ENCODE measurements at places on chromosomes 13 and 19. TPM values are rescaled to one million over a fixed set of nuclear protein-coding genes. Genes with fewer than 3 reads are reported as not detected.

Gene ICAM5
- 0.24 TPM for polyA plus RNA-seq

Gene NDUFA7
- polyA plus RNA-seq, result 38.0 TPM

- no peak for DNase-seq
Measured at GRCh38 chr13:85603735-85604134, 195.5 kb downstream of the SLITRK6 start.

DNA sequence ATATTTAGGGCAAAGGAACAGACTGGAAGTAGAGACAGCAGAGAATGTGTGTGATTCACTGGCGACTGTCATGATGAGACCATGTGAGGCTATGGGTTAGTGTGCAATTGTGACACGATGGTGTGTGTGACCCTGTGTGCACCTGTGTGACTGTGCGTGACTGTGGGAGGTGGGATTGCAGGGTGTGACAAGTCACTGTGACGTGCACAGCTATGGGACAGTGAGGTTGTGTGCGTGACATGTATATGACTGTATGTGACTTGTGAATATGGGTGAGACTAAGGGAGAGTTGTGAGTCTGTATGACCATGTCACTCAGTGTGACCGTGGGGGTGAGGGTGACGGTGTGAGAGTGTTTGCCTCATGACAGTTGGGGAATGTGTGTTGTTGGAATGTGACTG, 3.4 kb upstream of the GIPR start:
- no peak for DNase-seq

GRCh38 chr13:97858161-97858560, 95.3 kb upstream of the IPO5 start:
- no peak for DNase-seq

GRCh38 chr19:34847393-34847792, 74.4 kb upstream of the ZNF599 start:
- DNase-seq, result no peak

- no peak for DNase-seq
Measured at GRCh38 chr19:41319500-41320184, 9.7 kb downstream of the CCDC97 start.

DNA sequence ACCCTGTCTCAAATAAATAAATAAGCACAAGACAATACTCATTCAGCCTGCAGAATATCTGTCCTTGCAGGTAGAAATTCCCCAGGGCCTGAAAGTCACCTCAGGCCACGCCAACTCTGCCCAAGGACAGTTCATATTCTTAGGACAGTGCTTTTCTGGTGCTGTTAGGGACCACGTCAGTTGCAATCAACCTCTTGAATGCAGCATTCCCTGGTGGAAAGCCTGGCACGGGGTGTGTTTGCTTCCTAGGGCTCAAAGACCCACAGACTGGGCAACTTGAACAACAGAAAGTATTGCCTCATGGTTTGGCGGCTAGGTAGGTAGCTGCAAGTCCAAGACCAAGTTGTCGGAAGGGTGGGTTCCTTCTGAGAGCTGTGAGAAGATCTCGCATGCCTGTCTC, 160.3 kb downstream of the KCTD15 start:
- DNase-seq, result no peak

All from renal cortex interstitium (tissue), 15 donors.